T-helper 17 cell (primary cell): ENCODE measurements at places on chromosomes 2 and 18. TPM values are rescaled to one million over a fixed set of nuclear protein-coding genes. Genes with fewer than 3 reads are reported as not detected.
A peak's percentile ranks its signal among the peaks of the same experiment; 100 is the strongest.

Gene GPR17
- total RNA-seq, result not detected

Gene LRRC30
- not detected for total RNA-seq

Gene RESP18
- not detected for total RNA-seq

Gene IL1R1
- 14.3 TPM for total RNA-seq

Gene RAX
- not detected for total RNA-seq

DNA sequence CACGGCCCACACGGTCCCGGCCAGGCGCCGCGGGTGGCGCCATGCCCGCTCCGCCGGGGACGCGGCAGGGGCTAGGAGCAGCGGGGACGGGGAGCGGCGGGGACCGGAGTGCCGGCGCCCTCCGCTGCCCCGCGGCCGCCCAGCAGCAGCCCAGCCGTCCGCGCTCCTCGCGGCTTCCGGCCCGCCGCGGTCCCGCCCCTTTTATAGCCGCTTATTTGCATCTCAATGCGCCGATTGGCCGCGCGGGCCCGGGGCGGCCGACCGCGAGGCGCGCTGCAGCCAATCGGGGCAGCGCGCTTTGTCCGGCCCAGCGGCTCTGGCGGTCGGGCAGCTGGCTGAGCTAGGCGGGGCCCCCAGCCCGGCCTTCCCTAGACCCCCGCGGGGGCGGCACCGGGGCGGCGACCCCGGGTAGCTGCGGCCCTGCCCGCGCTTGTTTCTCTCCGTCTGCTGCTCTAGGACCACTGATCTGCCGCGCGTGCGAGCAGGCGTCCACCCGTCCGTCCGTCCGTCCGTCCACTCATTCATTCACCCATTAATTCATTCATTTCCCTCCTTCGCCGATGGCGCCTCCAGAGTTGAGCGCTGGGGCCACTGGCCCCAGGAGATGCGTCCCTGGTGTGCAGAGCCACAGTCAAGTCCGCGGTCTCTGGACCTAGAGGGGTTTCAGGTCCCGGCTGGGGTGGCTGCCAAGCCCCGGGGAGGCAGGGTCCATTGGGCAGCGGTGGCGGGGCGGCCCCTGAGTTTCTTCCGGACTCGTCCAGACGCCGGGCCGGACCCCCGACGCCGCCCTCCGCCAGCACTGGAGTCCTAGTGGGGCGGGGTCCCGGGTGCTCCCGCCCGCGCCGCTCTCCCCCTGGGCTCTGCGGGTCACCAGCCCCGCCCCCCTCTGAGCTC is at the start of gene HES6:
TSS of gene HES6 (minus strand) at position 176 of the 894 bp plus-strand sequence. CDS start at position 43, 133 bp downstream.
- H3K27me3 ChIP-seq, result peaks cover 14% of the 10 kb centered on the region
- peak; percentile 69 for DNase-seq
- H3K27ac ChIP-seq, result peak within 1 kb of the TSS; percentile 32
- H3K36me3 ChIP-seq, result peaks cover 6% of the 10 kb centered on the region

DNA sequence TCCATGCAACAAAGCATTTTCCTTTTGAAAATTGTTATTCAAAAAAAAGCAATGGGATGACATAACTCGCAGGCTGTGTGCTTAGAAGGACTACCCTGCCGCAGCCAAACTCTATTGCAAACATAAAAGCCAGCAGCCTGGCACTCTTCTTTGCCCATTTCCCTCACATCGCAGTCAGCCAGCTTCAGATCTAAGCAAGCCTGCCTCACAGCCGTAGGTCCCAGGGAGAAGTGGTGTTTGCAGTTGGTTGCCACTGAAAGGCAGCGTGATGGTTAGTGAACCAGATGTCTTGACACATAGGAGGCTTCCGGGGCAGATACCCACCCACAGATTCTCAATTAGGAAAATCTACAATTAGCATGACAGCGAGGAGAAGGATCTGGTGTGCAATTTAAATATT is 655.2 kb downstream of the RNF144A start:
- no peak overlapping the region for H3K4me3 ChIP-seq
- H3K36me3 ChIP-seq, result peaks cover 2% of the 10 kb centered on the region
- DNase-seq, result no peak
- H3K4me1 ChIP-seq, result peaks cover 11% of the 10 kb centered on the region

DNA sequence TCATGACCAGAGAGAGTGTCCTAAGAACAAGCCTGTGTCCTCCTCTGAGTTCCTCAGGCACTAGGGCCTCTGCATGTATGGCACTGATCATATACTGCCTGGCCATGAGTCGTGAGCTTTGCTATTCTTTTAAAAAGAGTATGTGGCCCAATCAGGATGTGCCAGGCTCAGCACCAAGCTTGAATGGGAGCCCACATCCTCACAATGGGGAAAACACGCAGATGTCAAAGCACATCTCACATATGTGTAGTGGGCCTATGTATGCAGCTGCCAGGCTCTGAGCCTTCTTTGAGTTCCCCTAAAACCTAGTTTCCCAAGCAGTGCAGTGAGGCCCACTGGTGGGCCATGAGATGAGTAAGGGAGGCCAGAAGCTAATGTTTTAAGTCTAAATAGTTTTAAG is 69.9 kb upstream of the SLC1A4 start:
- H3K27ac ChIP-seq, result no peak overlapping the region
- H3K4me3 ChIP-seq, result no peak overlapping the region
- H3K36me3 ChIP-seq, result no peaks in the 10 kb centered on the region
- DNase-seq, result no peak
- no peaks in the 10 kb centered on the region for H3K27me3 ChIP-seq
- peaks cover 7% of the 10 kb centered on the region for H3K4me1 ChIP-seq

DNA sequence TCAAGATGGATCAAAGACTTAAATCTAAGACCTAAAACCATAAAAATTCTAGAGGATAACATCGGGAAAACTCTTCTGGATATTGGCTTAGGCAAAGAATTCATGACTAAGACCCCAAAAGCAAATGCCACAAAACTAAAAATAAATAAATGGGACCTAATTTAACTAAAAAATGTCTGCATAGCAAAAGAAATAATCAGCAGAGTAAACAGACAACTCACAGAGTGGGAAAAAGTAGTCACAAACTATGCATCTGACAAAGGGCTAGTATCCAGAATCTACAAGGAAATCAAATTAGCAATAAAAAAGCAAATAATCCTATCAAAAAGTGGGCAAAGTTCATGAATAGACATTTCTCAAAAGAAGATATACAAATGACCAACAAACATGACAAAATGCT is 18.2 kb upstream of the ASB18 start:
- DNase-seq, result no peak
- no peaks in the 10 kb centered on the region for H3K36me3 ChIP-seq
- no peak overlapping the region for H3K4me3 ChIP-seq

- peaks cover 46% of the 10 kb centered on the region for H3K27me3 ChIP-seq
- peaks cover 3% of the 10 kb centered on the region for H3K4me1 ChIP-seq
- no peaks in the 10 kb centered on the region for H3K36me3 ChIP-seq
Observed at GRCh38 chr18:62486290-62486964, 36.4 kb upstream of the ZCCHC2 start.

DNA sequence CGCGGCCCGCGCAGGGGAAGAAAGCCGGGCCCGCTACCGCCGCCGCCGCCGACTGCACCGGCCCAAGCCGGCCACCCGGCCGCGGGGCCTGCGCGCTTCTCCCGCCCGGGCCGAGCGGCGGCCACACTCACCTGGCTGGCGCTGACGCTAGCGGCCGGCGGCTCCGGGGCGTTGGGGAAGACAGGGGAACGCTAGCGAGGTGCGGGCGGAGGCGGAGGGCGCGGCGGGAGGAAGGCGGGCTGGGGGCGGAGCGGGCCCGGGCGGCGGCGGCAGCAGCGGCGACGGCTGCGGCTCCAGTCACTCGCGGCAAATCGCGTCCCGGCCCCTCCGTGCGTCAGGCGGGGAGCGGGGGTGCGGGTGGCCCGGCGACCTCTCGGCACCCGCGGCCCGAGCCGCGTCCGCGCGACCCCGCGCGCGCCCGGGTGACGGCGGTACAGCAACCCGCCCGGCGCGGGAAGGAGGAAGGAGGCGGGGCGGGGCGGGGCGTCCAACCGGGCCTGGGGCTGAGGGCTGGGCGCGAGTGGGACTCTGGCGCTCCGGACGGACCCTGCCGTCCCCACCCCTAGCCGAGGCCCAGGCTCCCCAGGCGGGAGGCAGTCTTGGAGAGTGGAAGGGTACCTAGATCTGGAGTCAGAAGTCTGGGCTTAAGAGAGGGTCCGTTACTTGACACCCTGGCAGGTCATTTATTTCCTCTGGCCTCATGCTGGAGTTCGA is at the start of gene SESTD1:
TSS of gene SESTD1 (minus strand) at position 465 of the 714 bp plus-strand sequence. CDS start 72,991 bp downstream, outside the sequence.
- no peaks in the 10 kb centered on the region for H3K36me3 ChIP-seq
- H3K4me3 ChIP-seq, result peak within 1 kb of the TSS; percentile 87
- peak; percentile 58 for DNase-seq

Gene GCG
- not detected for total RNA-seq

DNA sequence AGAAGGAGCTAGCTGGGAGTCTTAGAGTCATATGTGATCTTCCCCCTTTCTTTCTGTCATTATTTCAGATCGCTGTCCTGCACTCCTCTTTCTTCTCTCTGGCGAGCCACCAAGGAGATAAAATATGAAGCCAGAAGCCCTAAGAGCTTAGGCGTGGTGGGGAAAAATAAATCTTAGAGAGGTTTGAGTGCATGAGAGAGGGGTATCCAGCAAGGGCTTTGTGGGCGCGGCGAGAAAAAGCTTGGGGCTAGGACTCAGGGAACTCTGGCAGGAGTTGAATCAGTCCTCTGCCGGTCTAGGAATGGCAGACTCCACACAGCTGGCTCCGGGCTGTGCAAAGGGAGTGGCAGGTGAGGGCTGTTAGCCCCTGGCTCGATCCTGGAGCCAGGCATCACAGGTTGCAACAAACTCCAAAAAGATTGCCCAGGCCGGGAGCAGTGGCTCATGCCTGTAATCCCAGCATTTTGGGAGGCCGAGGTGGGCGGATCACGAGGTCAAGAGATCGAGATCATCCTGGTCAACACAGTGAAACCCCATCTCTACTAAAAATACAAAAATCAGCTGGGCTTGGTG is 20.1 kb upstream of the IGFBP5 start:
- no peaks in the 10 kb centered on the region for H3K36me3 ChIP-seq
- H3K27me3 ChIP-seq, result peaks cover 61% of the 10 kb centered on the region
- no peak for DNase-seq
- no peak overlapping the region for H3K27ac ChIP-seq
- H3K4me1 ChIP-seq, result no peaks in the 10 kb centered on the region

DNA sequence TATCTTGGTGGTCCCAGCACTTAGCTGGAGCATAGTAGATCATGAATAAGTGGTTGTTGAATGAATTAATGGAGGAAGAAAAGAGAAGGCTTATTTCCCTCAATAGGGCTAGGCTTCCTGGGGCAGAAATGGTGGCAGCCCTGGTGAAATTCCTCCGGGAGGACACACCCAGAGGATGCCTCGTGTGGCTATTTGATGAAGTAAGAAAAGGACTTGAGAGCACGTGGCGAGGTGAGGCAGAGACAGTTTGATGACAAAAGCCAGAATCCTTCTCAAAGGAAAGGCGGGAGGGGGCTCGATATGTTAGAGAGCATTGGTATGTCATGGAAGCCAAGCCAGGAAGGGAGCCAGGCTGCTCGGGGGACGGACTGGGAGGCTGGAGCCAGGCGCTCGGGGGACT is 14.7 kb downstream of the FAM228A start:
- H3K4me3 ChIP-seq, result no peak overlapping the region
- no peak for DNase-seq
- no peaks in the 10 kb centered on the region for H3K27me3 ChIP-seq
- no peak overlapping the region for H3K27ac ChIP-seq

- no peaks in the 10 kb centered on the region for H3K27me3 ChIP-seq
- no peak for DNase-seq
- H3K4me1 ChIP-seq, result peaks cover 41% of the 10 kb centered on the region
- H3K27ac ChIP-seq, result peak overlapping the region; percentile 86
- peak overlapping the region; percentile 76 for H3K4me3 ChIP-seq
Observed at GRCh38 chr18:13455471-13455870, 236.9 kb downstream of the LDLRAD4 start.

DNA sequence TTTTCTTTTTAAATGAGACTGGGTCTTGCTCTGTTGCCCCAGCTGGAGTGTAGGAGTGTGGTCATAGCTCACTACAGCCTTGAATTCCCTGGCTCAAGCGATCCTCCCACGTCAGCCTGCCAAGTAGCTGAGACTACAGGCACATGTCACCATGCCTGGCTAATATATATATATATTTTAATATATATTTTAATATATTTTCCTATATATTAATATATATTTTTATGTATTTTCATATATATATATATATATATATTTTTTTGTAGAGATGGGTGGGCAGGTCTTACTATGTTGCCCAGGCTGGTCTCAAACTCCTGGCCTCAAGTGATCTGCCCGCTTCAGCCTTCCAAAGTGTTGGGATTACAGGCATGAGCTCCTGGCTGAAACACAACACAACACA is 144.5 kb upstream of the GATA6 start:
- DNase-seq, result no peak
- no peak overlapping the region for H3K27ac ChIP-seq
- peaks cover 5% of the 10 kb centered on the region for H3K4me1 ChIP-seq
- no peaks in the 10 kb centered on the region for H3K27me3 ChIP-seq

Gene UGT1A5
- total RNA-seq, result not detected

DNA sequence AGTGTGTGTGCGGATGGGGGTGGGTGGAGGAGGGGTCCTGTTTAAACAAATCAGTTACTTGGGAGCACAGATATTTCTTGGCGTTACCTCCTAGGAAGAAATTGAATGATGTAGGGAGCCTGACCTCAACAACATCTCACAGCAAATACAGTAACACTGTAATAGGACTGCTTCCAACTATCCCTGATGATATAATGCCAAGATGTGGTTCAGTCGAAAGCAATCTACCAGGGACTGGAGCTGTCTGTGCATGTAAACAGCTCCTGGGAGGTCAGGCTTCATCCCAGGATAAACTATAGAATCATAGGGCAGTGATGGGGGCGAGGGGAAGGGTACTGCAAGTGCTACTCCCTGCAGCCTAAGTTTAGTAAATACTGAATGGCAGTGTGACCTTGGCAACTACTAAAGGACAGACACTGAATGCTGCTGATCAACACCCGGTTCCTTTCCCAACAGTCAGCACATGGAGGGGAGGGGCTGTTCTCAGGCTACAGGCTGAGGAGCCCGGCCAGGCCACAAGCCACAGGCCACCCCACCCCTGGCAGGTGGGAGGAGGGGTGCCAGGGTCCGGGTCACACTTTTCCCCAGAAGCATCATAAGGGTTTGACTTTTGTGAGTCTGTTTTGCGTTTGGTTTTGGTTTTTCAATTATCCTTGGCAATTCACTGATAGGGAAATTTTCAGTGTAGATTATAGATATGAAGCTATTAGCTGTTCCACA is 85.3 kb upstream of the ZNF397 start:
- no peak for DNase-seq
- H3K36me3 ChIP-seq, result no peaks in the 10 kb centered on the region
- no peak overlapping the region for H3K27ac ChIP-seq
- H3K4me3 ChIP-seq, result no peak overlapping the region

- no peak overlapping the region for H3K27ac ChIP-seq
- H3K4me1 ChIP-seq, result peaks cover 3% of the 10 kb centered on the region
- no peak for DNase-seq
- no peak overlapping the region for H3K4me3 ChIP-seq
- no peaks in the 10 kb centered on the region for H3K36me3 ChIP-seq
Observed at GRCh38 chr2:109378682-109379081, 235.1 kb downstream of the SEPTIN10 start.

Gene ABCG8
- total RNA-seq, result not detected

Gene RRM2
- 0.32 TPM for total RNA-seq
